IMR-90 (cell line): ENCODE measurements at places on chromosomes 1 and 21. TPM values are rescaled to one million over a fixed set of nuclear protein-coding genes. Genes with fewer than 3 reads are reported as not detected.

- peak; percentile 63 for DNase-seq
- no peaks in the 10 kb centered on the region for H3K36me3 ChIP-seq
- H3K4me1 ChIP-seq: peaks cover 6% of the 10 kb centered on the region
- H3K4me3 ChIP-seq: no peak overlapping the region
- no peaks in the 10 kb centered on the region for H3K27me3 ChIP-seq
Measured at GRCh38 chr1:147545133-147545532, 3.8 kb downstream of the BCL9 start.

DNA sequence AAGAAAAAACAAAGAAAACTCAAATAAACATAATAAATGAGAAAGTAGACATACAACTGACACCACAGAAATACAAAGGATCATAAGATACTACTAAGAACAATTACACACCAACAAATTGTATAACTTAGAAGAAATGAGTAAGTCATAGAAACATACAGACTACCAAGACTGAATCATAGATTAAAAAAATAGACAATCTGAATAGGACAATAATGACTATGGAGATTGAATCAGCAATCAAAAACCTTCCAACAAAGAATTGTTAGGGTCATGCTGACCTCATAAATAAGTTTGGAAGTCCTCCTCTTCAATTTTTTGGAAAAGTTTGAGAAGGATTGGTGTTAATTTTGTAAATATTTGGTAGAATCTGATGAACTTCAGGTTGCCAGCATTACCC, 159.0 kb downstream of the PTBP2 start:
- no peak overlapping the region for H3K4me3 ChIP-seq
- peak; percentile 63 for DNase-seq

DNA sequence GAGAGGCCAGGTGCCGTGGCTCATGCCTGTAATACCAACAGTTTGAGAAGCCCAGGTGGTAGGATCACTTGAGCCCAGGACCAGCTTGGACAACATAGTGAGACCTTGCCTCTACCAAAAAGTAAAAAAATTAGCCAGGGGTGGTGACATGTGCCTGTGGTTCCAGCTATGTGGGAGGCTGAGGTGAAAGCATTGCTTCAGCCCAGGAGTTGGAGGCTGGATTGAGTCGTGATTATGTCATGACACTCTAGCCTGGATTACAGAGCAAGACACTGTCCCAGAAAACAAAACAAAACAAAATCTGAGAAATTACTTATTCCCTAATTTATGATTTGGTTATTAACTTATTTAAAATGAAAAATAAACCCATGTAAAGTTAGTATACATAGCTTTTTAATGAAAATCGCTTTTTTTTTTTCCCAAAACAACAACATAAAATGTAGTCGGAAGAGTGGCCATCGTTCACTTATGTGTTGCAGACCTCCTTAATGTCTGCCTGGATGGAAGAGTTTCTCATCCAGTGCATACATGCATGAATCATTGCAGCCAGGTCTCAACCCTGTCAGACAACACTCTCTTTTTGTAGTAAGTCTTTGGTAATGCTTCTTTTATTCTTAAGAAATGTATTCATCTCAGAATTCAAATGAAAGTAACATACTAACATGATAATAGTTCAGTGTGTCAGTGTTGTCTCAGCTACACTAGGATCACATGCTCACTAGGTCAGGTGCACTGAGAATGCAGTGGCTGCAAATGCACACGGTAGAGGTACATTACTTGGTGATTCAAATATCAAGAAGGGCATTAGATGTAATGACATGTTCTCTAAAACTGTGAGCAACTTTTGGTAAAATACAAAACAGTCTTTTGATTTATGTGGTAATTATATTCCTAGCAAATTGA, 28.0 kb downstream of the ITSN1 start:
- no peak overlapping the region for H3K27ac ChIP-seq
- H3K36me3 ChIP-seq: no peaks in the 10 kb centered on the region
- H3K4me3 ChIP-seq: no peak overlapping the region

- H3K4me3 ChIP-seq: no peak overlapping the region
- DNase-seq: peak; percentile 8
- H3K4me1 ChIP-seq: peaks cover 4% of the 10 kb centered on the region
- no peaks in the 10 kb centered on the region for H3K36me3 ChIP-seq
- H3K27ac ChIP-seq: no peak overlapping the region
Measured at GRCh38 chr1:232795497-232796053, 9.6 kb upstream of the MAP10 start.

C1QB gene
- not detected in 2 replicates for total RNA-seq
